ENCODE measurements at places on chromosomes 2 and 18.

DNA sequence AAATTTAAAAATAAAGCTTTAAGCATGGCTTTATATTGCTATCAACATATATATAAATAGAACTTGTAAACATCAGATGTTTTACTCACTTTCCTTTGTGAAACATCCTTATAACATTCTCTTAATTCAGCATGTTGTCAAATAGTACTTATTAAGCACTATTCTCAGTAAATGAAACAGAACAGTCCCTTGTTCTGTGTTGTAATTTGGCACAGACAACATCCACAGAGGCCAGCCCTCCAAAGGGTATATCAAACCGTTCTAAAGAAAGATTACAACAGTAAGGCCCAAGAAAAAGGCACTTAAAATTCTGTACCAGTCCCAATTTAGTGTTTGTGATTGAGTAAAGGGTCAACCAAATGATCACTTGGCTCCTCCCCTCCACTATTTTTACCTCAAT lies 46.0 kb downstream of the GAREM1 start:
- DNase-seq: no peak

- peak; percentile 55 for DNase-seq
These were observed 11.4 kb downstream of the SIX3 start for GRCh38 chr2:44952806-44953498.

- no peak for DNase-seq
These were observed 238.5 kb upstream of the RGPD4 start for GRCh38 chr2:107588181-107588580.

- DNase-seq: no peak
These were observed 10.2 kb downstream of the C18orf32 start for GRCh38 chr18:49476664-49477411.

DNA sequence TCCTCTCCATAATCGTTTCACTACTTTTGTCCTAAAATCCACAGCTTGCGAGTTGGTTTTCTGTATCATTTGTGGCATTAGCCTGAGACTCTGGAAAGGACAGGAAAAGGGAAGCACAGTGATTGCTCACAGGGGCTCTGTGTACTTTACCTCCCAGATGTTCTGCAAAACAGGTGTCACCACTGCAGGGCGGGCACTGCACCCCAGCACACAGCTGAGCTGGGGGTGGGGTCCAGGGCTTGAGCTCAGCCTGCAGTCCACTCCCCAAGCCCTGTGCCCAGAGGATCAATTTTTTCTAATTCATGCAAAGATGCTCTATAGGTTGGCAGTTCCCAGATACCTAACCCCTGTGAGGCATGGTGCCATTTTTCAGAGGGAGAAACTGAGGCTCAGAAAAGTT lies 119.4 kb upstream of the GLI2 start:
- no peak for DNase-seq

- no peak for DNase-seq
These were observed 97.6 kb downstream of the GRB14 start for GRCh38 chr2:164523726-164524125.

DNA sequence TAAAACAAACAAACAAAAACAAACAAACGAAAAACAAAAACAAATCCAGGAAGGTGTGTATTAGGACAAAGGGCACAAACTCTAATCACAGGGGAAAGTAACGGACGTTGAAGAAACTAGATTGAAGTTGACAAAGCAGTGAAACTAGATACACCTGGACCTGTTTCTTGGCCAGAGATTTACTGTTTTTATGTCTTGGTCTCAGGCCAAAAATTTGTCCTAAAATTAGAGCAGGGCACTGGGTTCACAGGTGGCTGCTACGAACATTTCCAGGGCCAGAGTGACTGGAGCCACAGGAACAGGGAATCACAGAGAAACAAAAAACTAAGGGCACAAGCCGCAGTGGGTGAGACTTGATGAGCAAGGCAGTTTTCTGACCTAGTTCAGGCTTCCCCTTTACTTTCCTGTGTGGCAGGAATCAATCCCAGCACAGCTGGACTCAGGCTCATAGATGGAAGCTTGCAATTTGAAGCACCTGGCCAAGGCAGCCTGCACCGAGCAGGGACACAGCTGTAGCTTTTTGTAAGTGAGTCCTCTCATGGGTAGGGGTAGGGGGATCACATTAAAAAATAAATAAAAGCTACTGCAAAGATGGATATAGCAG lies 329.4 kb downstream of the DLGAP1 start:
- DNase-seq: no peak

GRCh38 chr2:150192701-150193100 lies 294.8 kb downstream of the RND3 start:
- no peak for DNase-seq

DNA sequence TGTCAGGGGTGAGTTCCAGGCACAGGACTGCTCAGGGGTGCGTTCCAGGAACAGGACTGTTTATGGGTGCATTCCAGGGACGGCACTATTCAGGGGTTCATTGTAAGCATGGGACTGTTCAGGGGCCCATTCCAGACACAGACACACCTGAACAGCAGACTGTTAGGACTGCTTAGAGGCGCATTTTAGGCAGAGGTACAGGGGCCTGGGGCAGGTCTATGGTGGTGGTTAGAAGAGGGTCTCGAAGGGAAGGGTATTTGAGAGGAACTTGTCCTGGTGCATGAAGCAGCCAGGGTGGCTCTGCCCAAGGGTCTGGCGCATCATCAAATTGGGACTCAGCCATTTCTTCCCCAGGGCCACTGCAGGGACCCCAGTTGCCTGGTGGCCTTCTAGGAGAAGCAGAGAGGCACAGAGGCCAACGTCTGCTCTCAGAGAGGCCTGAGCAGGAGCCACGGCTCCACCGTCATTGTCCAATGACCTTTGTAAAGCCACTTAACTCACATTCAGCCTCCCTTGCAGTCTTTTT lies 14.8 kb upstream of the MLPH start:
- no peak for DNase-seq

GRCh38 chr2:55862246-55862645 lies 61.3 kb downstream of the EFEMP1 start:
- no peak for DNase-seq

GRCh38 chr2:143229411-143229810 lies 100.2 kb downstream of the ARHGAP15 start:
- no peak for DNase-seq

DNA sequence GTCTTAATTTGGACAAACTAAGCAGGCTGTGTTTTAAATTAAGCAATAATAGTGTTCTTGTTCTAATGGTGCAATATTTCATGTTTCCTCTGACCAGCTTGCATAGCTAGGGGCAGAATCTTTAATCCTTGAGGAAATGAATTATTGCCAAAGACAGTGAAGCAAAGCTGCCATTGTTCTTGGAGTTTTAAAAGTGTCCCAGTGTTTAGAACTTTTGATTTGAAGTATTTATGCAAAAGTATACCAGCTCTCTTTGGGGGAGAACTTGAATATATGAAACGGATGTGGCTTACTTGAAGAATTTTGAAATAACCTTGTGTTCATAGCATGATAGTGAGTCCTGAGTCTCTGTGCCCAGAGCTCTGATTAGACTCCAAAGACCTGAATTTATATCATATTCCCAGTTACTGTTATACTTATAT lies 33.4 kb downstream of the ITGA6 start:
- no peak for DNase-seq

- DNase-seq: peak; percentile 39
These were observed 96.2 kb downstream of the TANC1 start for GRCh38 chr2:159064446-159065301.

DNA sequence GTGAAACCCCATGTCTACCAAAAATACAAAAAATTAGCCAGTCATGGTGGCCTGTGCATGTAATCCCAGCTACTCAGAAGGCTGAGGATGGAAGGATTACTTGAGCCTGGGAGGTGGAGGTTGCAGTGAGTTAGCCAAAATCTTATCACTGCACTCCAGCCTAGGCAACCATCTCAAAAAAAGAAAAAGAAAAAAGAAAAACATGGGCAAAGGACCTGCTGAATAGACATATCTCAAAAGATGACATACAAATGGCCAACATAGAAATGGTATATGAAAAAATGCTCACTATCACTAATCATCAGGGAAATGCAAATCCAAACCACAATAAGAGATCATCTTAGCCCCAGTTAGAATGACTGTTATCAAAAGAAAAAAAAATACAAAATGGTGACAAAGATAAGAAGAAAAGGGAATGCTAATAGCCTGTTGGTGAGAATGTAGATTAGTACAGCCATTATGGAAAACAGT lies 1.4 kb upstream of the TGOLN2 start:
- no peak for DNase-seq

- DNase-seq: no peak
These were observed 22.1 kb downstream of the IL1F10 start for GRCh38 chr2:113089916-113090315.

GRCh38 chr2:63078852-63079606 lies 28.4 kb downstream of the OTX1 start:
- peak; percentile 44 for DNase-seq

GRCh38 chr2:38836791-38837190 lies 38.9 kb downstream of the DHX57 start:
- no peak for DNase-seq

DNA sequence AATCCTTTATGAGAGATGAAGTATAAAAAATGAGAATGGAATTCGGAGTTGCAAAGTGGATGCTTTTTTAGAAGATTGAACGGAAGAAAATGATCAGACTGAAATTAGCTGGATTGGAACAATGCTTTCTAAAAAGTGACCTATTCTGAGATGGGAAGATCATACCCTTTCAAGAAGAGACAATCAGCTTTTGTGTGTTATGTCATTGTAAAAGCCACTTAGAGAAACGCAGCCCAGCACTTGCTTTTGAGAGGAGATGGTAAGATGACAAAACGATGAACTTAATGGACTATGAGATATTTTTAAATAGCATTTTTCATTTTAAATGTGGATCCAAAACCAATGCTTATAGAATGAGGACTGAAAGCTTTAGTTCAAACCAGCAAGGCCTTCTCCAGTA lies 871.4 kb upstream of the KLHL29 start:
- DNase-seq: no peak

DNA sequence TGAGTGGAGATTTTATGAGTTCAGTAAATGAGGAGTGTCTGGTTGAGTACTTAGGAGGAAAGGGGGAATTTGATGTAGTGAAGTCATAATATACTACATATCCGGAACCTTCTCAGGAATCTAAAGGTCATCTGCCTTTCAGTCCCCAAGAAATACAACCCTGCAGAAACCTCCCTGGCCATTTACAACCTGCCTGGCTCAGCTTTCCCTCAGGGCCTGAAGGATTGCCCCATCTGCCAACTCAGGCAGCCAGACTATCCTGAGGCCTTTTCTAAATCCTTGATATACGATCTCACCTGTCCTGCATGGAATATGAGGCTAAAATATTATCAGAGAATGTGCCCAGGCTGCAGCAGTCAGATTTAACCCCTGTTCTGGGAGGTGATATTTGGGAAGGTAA lies 165.4 kb upstream of the SPOPL start:
- DNase-seq: no peak

- DNase-seq: peak; percentile 84
These were observed 156.9 kb upstream of the ITGA6 start for GRCh38 chr2:172270278-172271079.

- no peak for DNase-seq
These were observed 13.1 kb downstream of the ZAP70 start for GRCh38 chr2:97726261-97727064.

- peak; percentile 43 for DNase-seq
These were observed 14.9 kb upstream of the SNED1 start for GRCh38 chr2:240983361-240983995.

DNA sequence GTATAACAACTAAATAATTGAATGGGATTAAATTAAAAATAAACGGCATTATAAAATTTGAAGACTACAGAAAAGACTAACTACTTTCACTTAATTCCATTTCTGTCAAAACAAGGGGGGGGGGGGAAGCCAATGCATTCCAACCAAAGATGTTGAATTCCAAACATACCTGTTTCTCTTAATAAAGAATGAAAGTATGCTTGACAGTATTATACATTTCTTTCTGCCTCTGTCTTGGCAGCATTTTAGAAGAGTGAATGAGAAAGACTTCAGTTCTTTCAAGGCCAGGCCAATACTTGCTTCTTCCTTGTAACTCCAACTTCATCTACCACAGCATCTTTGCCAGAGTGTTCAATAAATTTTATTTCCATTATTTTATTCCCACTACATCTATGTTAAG lies 65.9 kb downstream of the PDE11A start:
- no peak for DNase-seq

GRCh38 chr2:172415157-172415864 lies 12.1 kb upstream of the ITGA6 start:
- peak; percentile 12 for DNase-seq

DNA sequence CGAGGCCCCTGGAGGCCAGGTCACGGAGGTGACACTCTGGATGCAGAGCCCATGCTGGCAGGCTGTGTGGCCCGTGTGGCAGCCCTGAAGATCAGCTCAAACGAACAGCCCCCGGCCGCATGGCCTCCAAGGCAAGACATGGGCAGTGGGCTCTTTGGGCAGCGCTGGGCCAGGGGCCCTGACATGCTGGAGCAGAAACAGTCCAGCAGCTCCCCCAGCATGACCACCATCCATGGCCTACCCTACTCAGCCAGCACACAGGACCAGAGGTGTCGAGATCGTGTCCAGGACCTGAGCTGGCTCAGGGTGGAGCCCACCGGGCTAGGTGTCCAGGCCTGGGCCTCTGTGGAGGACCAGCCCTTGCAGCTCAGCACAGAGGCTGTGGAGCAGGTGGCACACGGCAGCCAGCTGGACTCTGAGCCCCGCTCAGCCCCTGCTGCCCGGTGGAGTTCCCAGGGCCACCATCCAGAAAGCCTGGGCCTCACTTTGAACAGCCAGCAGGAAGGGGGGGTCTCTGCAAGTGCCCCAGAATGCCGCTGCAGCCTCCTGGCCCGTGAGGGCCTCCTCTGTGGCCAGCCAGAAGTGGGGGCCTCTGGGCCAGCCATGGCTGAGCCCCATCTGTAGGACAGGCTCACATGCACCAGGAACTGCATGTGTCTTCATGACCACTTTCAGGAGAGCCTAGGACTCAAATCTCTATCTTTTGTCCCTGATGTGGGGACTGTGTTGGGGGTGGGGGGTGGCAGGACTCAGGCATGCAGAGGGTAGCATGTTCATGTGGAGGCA lies 8.9 kb downstream of the AMER3 start:
- DNase-seq: no peak

DNA sequence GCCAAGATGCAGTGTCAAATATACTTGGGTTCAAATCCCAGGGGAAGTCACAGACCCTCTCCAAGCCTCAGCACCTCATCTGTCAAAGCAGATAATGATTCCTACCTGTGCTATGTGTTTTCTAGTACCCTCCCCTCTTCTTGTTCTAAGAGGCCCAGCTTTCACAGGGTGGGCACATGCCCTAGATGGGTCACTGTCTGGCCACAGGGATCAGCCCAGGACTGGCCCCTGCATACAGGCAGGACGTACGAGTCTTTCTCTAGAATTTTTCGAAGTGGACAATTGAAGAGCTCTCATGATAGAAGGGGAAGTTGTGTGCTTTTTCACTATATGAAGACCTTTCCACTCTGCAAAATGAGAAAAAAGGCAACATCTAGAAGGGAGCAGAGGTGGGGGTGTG lies 22.2 kb downstream of the ARL4C start:
- DNase-seq: no peak

Measured in NCI-H526 (cell line).